ENCODE measurements at places on chromosomes 7 and 10.

- no peak for DNase-seq
These were observed 251.8 kb upstream of the MKI67 start for GRCh38 chr10:128377988-128378387.

DNA sequence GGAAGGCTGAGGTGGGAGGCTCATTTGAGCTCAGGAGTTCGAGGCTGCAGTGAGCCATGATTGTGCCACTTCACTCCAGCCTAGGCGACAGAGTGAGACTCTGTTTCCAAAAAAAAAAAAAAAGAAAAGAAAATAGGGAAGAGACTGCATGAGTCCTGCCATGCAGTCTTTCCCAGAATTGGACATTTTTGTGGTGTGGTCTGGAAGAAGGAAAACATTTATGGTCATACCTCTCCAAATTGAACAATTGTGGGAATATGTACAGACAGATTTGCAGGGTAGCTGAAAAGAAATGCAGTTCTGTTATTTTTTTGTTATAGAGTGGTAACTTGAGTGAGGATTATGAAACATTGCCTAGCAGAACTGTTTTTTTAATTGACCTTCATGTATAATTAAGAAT is 198.1 kb downstream of the AUTS2 start:
- DNase-seq: no peak

GRCh38 chr10:89080660-89081059 is 90.1 kb downstream of the FAS start:
- no peak for DNase-seq

- no peak for DNase-seq
These were observed 134.5 kb downstream of the C10orf105 start for GRCh38 chr10:71584902-71585563.

DNA sequence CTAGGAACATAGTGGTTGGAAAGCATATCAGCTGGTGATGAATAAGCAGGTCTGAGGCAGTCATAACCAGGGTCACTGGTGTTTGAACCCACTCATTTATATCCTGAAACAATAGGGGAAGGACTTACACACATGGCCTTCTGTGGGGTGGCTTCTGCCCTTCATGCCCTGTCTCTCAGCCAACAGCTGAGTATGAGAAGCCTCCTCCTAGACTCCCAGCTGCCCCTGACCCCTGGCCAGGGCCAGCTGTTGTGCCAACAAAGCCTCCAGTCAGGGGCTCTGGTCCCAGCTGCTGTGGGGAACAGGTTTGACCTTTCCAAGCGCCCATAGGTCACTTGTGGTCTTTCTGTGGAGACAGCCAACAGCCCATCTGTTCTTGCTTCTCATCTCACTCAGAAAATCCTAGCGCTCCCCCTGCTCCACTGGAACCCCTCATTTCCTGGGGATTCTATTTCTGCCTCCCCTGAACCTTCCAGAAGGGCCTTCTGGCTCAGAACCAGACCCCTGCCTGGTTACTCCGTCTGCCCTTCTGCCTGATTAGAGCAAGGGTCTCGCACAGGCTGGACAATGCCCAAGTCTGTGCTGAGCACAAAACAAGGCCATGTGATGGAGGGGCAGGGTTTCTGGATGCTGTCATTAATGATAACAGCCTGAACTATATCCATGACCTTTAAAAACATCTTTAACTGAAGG is 9.7 kb upstream of the PURB start:
- no peak for DNase-seq

DNA sequence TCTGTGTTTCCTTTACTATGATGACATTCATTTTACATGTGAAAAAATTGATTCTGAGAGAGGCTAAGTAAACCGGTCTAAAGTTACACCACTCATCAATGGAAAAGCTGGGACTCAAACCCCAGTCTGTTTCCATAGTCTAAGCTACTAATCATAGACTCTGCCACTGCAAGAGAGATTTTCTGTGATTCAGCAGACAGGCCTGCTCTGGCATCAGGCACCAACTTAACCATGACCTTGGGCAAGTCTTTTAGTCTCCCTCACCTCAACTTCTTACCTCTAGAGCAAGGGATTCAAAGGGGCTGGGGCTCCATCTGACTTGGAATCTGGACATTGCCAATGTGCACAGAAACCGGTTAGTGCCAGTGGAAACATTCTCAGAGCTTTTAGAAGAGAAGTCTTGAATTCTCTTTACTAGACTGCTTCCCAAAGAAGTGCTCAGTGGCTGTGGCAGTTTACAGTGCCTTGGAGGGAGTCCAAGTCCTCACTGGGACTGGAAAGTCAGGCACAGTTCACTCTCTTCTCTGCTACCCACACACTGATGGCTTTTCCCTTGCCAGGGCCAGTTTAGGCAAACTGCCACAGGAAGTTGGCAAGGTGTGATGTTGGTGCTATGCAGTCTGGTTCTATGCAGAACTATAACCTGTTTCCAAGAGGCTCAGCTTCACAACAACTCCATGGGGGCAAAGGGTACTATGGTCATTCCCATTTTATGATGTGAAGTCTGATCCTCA is 4.5 kb upstream of the BLNK start:
- no peak for DNase-seq

All from T-cell (primary cell).